GM23248 (cell line): ENCODE measurements at places on chromosomes 7 and 10. TPM values are rescaled to one million over a fixed set of nuclear protein-coding genes. Genes with fewer than 3 reads are reported as not detected.

DNA sequence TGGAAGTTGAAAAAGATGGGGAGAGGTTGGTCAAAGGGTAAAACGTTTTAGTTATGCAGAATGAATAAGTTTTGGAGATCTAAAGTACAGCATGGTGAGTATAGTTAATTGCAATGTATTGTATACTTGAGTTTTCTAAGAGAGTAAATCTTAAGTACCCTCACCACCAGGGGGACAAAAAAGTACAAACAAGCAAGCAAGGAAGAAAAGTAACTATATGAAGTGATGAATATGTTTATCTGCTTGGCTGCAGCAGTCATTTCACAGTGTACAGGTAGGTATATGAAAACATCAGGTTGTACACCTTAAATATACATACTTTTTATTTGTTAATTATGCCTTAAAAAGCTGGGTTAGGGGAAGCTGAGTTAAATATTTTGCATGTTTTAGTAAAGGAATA lies 157.3 kb downstream of the PCLO start:
- H3K27me3 ChIP-seq, result no peaks in the 10 kb centered on the region
- no peaks in the 10 kb centered on the region for H3K36me3 ChIP-seq
- H3K4me3 ChIP-seq, result no peak overlapping the region

DNA sequence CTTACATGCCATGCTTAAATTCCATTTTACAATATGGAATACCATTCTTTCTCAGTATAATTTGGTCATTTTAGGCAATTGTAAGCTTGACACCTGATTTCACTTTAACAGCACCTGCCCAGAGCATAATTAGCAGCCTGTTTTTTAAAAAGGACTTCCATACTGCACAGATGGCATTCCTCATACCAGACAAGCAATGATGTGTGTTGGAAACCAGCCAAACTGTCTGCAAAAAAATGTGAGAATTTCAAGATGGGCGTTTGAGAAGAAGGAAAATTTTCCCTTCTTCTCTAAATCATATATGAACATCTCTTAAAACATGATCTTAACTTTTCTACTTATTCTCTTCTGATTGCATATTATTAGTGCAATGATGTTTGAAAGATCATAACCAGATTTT lies 40.4 kb upstream of the AGMO start:
- H3K36me3 ChIP-seq, result no peaks in the 10 kb centered on the region
- no peak overlapping the region for H3K27ac ChIP-seq
- no peaks in the 10 kb centered on the region for H3K27me3 ChIP-seq
- H3K4me1 ChIP-seq, result no peaks in the 10 kb centered on the region
- DNase-seq, result no peak
- H3K4me3 ChIP-seq, result no peak overlapping the region

- H3K4me3 ChIP-seq, result no peak overlapping the region
- no peaks in the 10 kb centered on the region for H3K36me3 ChIP-seq
- H3K27ac ChIP-seq, result no peak overlapping the region
- H3K27me3 ChIP-seq, result no peaks in the 10 kb centered on the region
- DNase-seq, result no peak
Observed at GRCh38 chr10:50627443-50627842, 3.7 kb upstream of the SGMS1 start.

GRCh38 chr7:112876877-112877276 lies 86.7 kb upstream of the TMEM168 start:
- peak overlapping the region; percentile 3; the same call in 1 of the 2 replicates for H3K27ac ChIP-seq
- no peaks in the 10 kb centered on the region for H3K27me3 ChIP-seq
- 0 out of 2 replicates have a peak, but pooled peaks cover 6% of the 10 kb centered on the region for H3K36me3 ChIP-seq
- no peak overlapping the region for H3K4me3 ChIP-seq
- peak; percentile 13 for DNase-seq
- peaks cover 43% of the 10 kb centered on the region for H3K4me1 ChIP-seq

- peaks cover 17% of the 10 kb centered on the region for H3K4me1 ChIP-seq
- peak overlapping the region; percentile 80 for H3K27ac ChIP-seq
- H3K36me3 ChIP-seq, result no peaks in the 10 kb centered on the region
- H3K27me3 ChIP-seq, result no peaks in the 10 kb centered on the region; the same call in 1 of the 2 replicates
- H3K4me3 ChIP-seq, result peak overlapping the region; percentile 73
Observed at GRCh38 chr10:6009150-6009549, 31.8 kb upstream of the IL15RA start.

CTAGE8 gene
- total RNA-seq, result 0.13 TPM in 1 of 2 replicates, not detected in the other

NT5C3A gene
- total RNA-seq, result 22.5 and 34.9 TPM in 2 replicates

LIPK gene
- total RNA-seq, result not detected in 2 replicates

TAS2R3 gene
- not detected in 2 replicates for total RNA-seq

DNA sequence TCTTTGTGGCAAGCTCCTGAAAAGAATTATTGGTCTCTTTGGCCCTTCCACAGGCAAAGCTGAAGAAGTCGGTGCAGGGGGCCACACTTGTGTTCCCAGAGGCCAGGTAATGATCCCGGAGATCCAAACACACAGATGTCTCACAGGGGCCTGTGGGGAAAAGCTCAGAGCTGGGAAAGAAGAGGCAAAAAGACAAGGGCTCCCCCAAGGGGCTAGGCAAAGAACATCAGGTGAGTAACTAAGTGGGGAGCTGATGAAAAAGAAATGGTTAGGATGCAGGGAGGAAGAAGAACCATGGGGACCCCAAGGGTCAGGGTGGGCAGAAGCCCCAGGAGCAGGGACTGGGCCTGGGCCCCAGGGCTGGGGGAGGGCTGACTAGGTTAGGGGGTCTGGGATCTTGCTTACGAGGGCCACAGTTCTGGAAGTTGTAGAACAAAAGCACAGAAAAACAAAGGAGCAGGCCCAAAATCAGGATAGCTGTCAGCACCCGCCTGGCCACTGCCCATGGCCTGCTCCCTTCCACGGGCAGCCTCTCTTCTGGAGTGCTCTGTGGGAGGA lies 1.1 kb downstream of the KEL start:
- H3K36me3 ChIP-seq, result no peaks in the 10 kb centered on the region
- H3K4me3 ChIP-seq, result no peak overlapping the region
- H3K27ac ChIP-seq, result no peak overlapping the region
- no peaks in the 10 kb centered on the region for H3K4me1 ChIP-seq
- no peak for DNase-seq

DNA sequence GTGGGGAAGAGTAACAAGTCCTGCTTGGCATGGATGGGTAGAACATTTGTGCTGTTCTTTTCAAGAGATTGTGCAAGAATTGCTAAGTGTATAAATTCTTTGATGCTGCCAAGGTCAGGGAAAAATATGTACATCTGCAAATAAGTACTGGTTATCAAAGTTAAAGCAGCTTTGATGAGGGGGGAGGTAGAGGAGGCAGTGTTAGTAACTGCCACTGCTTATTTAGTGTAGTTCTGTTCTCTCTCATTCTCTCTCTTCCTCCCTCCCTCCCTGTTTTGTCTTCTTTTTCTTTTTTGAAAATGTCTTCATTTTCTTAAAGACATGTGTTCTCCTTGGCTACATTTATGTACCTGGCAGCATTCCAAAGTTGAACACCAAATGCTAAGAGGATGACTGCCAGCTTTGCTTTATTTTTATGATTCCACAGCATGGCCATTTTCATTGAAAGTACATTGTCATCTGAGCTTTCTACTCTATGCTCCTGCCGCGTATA lies 18.6 kb downstream of the CACNB2 start:
- peak overlapping the region; percentile 52 for H3K4me3 ChIP-seq
- H3K4me1 ChIP-seq, result peaks cover 45% of the 10 kb centered on the region
- DNase-seq, result peak; percentile 59
- H3K27me3 ChIP-seq, result no peaks in the 10 kb centered on the region

DNA sequence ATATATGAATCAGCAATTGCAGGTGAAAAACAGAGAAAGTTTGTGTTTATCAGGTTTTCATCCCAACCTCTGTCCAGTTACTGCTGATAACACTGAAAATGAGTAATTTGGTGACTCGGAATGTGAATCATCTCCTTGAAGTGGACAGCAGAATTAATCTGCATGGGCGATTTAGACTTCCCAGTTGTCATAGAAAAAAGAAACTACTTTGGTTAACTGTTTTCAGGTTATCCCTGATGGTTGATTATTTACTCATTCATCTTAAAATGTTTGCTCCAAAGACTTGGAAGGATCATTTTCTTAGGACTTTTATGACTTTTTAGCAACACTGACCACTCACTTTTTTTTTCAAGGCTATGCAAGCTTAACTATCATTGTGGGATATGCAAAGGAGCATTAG lies 504.1 kb upstream of the ANKRD30A start:
- peaks cover 8% of the 10 kb centered on the region for H3K4me1 ChIP-seq
- peak; percentile 64 for DNase-seq
- no peaks in the 10 kb centered on the region for H3K36me3 ChIP-seq
- no peak overlapping the region for H3K27ac ChIP-seq

- H3K27me3 ChIP-seq, result no peaks in the 10 kb centered on the region
- no peaks in the 10 kb centered on the region for H3K4me1 ChIP-seq
- DNase-seq, result no peak
- no peak overlapping the region for H3K27ac ChIP-seq
- H3K4me3 ChIP-seq, result no peak overlapping the region
- H3K36me3 ChIP-seq, result no peaks in the 10 kb centered on the region
Observed at GRCh38 chr7:85462671-85463070, 275.8 kb upstream of the SEMA3D start.

DNA sequence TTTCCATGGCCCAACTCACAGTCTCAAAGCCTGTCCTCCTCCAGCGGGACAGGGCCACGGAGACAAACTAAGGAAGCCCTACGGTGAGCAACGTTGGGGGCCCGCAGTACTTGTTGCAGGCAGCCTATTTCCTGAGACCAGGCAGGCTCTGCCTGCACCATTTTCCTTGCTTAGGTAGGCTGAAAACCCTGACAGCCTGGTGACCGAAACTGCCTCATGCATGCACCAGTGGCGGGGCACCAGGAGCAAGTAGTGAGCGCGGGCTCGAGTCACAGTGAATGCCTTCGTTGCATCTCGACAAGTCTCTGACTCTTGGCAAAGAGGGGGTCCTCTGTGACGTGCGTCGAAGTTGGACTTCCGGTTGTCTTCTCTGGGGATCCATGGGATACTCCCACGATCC lies 23.3 kb upstream of the ZNF273 start:
- H3K36me3 ChIP-seq, result no peaks in the 10 kb centered on the region
- H3K4me3 ChIP-seq, result no peak overlapping the region
- no peaks in the 10 kb centered on the region for H3K27me3 ChIP-seq
- DNase-seq, result no peak

ZNF800 gene
- total RNA-seq, result 16.9 and 19.9 TPM in 2 replicates

- no peaks in the 10 kb centered on the region for H3K27me3 ChIP-seq
- DNase-seq, result no peak
- no peaks in the 10 kb centered on the region for H3K36me3 ChIP-seq
- H3K27ac ChIP-seq, result no peak overlapping the region
- no peaks in the 10 kb centered on the region for H3K4me1 ChIP-seq
Observed at GRCh38 chr10:104416851-104417250, 63.2 kb downstream of the CFAP58 start.

TMEM72 gene
- total RNA-seq, result not detected in 2 replicates

- no peak overlapping the region for H3K27ac ChIP-seq
- no peak overlapping the region for H3K4me3 ChIP-seq
- no peaks in the 10 kb centered on the region for H3K36me3 ChIP-seq
- peaks cover 43% of the 10 kb centered on the region for H3K4me1 ChIP-seq
Observed at GRCh38 chr7:13852281-13852968, 137.0 kb downstream of the ETV1 start.

GRCh38 chr10:62457196-62457595 lies 83.0 kb downstream of the ZNF365 start:
- H3K4me1 ChIP-seq, result peaks cover 33% of the 10 kb centered on the region
- no peak for DNase-seq
- H3K27ac ChIP-seq, result no peak overlapping the region

ZNF804B gene
- total RNA-seq, result not detected in 2 replicates

ZYX gene
- 140 and 148 TPM in 2 replicates for total RNA-seq

GRCh38 chr7:26397796-26398426 lies 106.2 kb downstream of the SNX10 start:
- no peaks in the 10 kb centered on the region for H3K27me3 ChIP-seq
- 0 out of 2 replicates have a peak, but pooled peaks cover 5% of the 10 kb centered on the region for H3K4me1 ChIP-seq
- H3K4me3 ChIP-seq, result peak overlapping the region; percentile 75
- H3K27ac ChIP-seq, result no peak overlapping the region

GRCh38 chr7:72437061-72437585 lies 25.0 kb upstream of the CALN1 start:
- H3K36me3 ChIP-seq, result no peaks in the 10 kb centered on the region
- H3K27me3 ChIP-seq, result no peaks in the 10 kb centered on the region
- no peak overlapping the region for H3K4me3 ChIP-seq
- no peak for DNase-seq
- no peak overlapping the region for H3K27ac ChIP-seq

DNA sequence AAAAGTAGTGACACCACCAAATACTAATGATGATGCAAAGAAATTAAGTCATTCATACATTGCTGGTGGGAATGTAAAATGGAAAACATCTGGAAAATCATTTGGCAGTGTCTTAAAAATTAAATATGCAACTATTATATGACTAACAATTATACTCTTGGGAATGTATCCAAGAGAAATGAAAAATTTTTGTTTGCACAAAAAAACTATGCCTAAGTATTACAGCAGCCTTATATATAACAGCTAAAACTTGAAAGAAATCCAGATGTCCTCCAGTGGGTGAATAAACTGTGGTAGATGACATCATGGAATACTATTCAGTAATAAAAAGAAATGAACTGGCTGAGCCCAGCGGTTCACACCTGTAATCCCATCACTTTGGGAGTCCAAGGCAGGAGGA lies 132.0 kb downstream of the NEBL start:
- H3K4me3 ChIP-seq, result no peak overlapping the region
- H3K36me3 ChIP-seq, result no peaks in the 10 kb centered on the region
- no peak for DNase-seq
- no peak overlapping the region for H3K27ac ChIP-seq
- peaks cover 4% of the 10 kb centered on the region; the same call in 1 of the 2 replicates for H3K4me1 ChIP-seq
- no peaks in the 10 kb centered on the region for H3K27me3 ChIP-seq

DNA sequence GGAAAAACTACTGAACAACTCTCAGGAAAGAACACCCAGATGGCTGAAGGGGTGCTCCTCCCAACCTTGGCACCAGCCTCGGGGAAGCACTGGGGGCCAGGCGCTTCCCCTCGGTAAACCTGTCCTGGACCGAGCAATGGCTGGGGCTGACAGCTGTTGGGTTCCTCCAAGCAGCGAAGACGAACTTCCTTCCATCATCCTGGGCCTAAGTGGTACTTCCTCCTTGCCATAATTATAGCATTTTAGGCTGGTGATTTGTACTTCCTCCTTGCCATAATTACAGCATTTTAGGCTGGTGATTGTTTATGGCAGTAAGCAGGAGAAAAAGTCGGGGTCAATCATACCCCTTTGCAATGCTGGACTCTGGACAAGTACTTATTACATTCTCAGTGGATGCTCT lies 69.3 kb downstream of the MYOF start:
- no peaks in the 10 kb centered on the region for H3K4me1 ChIP-seq
- no peaks in the 10 kb centered on the region for H3K27me3 ChIP-seq
- no peak for DNase-seq

DNA sequence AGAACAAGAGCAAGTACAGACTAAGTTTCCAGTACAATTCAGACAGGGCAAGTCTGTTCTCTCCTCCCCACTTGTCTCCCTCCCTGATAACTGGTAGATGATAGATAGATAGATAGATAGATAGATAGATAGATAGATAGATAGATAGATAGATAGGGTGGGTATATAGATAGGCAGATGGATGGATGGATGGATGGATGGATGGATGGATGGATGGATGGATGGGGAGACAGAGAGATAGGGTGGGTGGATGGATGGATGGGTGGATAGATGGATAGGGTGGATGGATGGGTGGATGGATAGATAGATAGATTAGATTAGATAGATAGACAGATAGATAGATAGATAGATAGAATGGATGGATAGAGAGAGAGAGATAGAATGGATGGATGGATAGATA lies 152.8 kb upstream of the MKLN1 start:
- H3K4me3 ChIP-seq, result no peak overlapping the region
- H3K4me1 ChIP-seq, result peaks cover 9% of the 10 kb centered on the region; the same call in 1 of the 2 replicates
- no peaks in the 10 kb centered on the region for H3K36me3 ChIP-seq
- no peaks in the 10 kb centered on the region for H3K27me3 ChIP-seq
- DNase-seq, result no peak

- H3K36me3 ChIP-seq, result no peaks in the 10 kb centered on the region
- H3K4me3 ChIP-seq, result no peak overlapping the region
- no peaks in the 10 kb centered on the region for H3K4me1 ChIP-seq
- no peaks in the 10 kb centered on the region for H3K27me3 ChIP-seq
Observed at GRCh38 chr7:130814778-130815335, 80.8 kb upstream of the KLF14 start.
